IMR-90 (cell line): ENCODE measurements at places on chromosomes 7 and 10. TPM values are rescaled to one million over a fixed set of nuclear protein-coding genes. Genes with fewer than 3 reads are reported as not detected.
A peak's percentile ranks its signal among the peaks of the same experiment; 100 is the strongest.

DNA sequence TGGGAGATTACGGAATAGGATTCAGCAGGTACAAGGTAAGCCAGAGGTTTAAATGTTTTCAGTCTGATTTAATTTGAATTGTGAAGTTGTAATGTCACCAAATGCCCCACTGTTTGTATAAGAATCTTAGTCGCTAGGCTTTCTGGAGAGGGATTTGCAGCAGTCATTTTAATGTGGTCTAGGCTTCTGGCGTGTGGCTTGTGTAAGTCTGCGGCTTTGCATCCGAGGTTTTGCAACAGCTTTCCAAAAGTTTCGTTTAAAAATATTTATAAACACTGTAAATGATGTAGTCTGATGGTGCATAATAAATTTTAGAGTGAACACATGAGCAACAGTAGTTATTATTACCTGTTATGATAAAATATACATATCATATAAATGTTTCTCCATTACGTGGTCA is 26.1 kb upstream of the BHLHA15 start:
- no peaks in the 10 kb centered on the region for H3K27me3 ChIP-seq
- no peak overlapping the region for H3K4me3 ChIP-seq
- H3K4me1 ChIP-seq = peaks cover 3% of the 10 kb centered on the region
- H3K36me3 ChIP-seq = 0 out of 2 replicates have a peak, but pooled peaks cover 2% of the 10 kb centered on the region

Gene PRLHR
- not detected in 2 replicates for total RNA-seq

Gene SLIT1
- total RNA-seq = under 0.01 TPM in 1 of 2 replicates, not detected in the other

Gene SORCS3
- total RNA-seq = not detected in 2 replicates

DNA sequence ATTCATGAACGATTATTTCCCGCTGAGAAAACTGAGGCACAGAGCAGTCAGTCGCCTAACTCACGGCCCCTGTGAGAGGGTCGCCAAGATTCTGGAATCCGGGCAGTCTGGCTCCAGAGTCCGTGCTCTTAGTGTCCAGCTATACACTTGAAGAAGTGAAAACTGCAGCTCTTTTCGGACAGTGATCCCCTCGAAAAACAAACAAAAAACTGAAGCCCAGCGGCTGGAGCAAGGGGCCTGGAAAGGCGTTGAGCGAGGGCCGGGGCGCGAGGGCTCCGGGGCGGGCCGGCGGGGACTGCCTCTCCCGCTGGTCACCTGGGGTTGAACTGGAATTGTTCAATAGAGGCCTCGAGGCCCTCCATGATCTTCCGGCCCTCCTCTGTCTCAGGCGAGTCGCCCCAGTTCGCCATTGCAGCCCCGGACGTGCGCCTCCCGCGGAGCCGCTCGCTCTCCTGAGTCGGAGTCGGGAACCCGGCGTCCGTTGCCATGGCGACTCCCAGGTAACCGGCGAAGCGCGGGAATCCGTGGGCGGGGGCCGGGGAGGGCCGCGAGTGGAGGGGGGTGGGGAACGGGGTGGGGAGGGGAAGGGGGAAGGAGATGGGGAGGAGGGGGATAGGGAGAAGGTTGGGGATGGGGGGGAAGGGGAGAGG is 881 bp downstream of the C10orf67 start:
- H3K4me1 ChIP-seq = peaks cover 3% of the 10 kb centered on the region
- no peaks in the 10 kb centered on the region for H3K27me3 ChIP-seq
- peak overlapping the region; percentile 54 for H3K4me3 ChIP-seq
- H3K36me3 ChIP-seq = no peaks in the 10 kb centered on the region
- peak overlapping the region; percentile 5; the same call in 1 of the 2 replicates for H3K27ac ChIP-seq

Gene GPR85
- 5.0 and 5.4 TPM in 2 replicates for total RNA-seq

Gene LEP
- not detected in 2 replicates for total RNA-seq

DNA sequence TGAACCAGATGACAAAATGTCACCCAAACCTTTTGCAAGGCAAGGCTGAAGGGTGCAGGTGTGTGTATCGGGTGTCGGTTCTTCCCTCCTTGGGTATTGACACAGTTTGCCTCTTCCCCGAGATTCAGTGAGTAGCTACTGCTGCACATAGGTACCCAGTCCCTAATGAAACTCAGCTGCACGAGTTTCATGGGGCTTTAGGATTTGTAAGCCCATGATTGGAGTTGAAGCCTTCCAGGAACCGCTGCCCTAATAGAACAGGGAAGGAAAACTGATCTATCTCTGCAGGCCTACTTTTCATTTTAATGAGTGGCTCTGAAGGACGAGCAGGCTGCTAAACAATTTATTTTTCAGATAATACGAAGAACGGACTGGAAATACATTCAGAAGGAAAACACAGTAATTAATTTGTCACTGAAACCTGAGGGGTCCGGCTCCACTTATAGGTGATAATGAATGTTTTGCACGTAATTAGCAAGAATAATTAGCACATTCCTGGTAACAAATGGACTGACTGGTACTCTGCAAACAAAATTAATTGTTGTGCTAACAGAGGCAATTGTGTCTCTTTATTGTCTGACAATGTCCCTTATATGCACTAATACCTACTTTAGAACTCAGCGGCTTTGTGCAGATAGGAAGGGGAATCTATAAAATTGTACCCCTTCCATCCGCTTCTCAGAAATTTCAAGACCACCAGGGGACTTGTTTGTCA is 49.6 kb upstream of the FZD8 start:
- peaks cover 42% of the 10 kb centered on the region for H3K27me3 ChIP-seq
- H3K4me3 ChIP-seq = no peak overlapping the region
- DNase-seq = no peak
- H3K36me3 ChIP-seq = no peaks in the 10 kb centered on the region

Gene XRCC2
- 3.6 and 5.6 TPM in 2 replicates for total RNA-seq

Gene HTR7
- 0.56 and 0.72 TPM in 2 replicates for total RNA-seq

- no peak overlapping the region for H3K27ac ChIP-seq
- H3K4me1 ChIP-seq = peaks cover 5% of the 10 kb centered on the region
- no peaks in the 10 kb centered on the region for H3K27me3 ChIP-seq
- H3K4me3 ChIP-seq = no peak overlapping the region
- no peak for DNase-seq
- peaks cover 2% of the 10 kb centered on the region for H3K36me3 ChIP-seq
Measured at GRCh38 chr7:23356168-23356567, 57.0 kb downstream of the MALSU1 start.

DNA sequence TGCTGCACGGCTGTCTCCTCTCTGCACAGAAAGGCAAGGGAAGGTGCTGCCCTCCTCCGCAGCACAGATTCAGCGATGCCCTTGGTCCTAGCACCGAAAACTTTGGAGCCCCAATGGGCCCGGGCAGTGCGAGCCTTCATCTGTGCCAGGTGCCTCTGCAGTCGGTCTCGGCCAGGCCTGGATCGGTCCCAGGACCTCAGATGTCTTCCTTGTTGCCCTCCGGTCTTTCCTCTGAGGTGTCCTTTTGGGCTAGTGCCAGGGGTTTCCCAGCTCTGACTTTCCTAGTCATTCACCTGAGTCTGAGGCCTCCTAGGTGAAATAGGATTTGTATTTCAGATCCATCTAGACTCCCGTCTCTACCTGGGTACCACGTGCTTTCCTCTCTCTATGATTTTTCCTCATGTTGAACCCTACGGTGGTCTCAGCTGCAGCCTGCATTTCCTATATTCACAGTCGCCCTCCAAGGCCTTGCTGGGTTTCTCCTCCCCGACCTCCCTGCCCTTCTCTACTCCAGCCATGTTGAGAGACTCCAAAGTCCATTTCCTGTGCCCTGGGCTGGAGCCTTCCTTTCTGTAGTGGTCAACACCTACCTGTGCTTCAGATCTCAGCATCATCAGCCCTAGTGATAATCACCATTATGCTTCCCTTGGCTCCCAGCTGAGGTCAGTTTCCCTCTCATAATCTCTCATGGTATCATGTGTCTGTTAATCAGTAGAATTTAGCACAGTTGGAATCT is 92.0 kb upstream of the PRSS58 start:
- peaks cover 17% of the 10 kb centered on the region for H3K27me3 ChIP-seq
- no peaks in the 10 kb centered on the region for H3K36me3 ChIP-seq
- H3K27ac ChIP-seq = no peak overlapping the region
- no peak for DNase-seq
- no peak overlapping the region for H3K4me3 ChIP-seq
- no peaks in the 10 kb centered on the region for H3K4me1 ChIP-seq

Gene TMEM196
- not detected in 2 replicates for total RNA-seq

GRCh38 chr10:6667679-6668270 is 87.7 kb upstream of the PRKCQ start:
- no peaks in the 10 kb centered on the region for H3K4me1 ChIP-seq
- peak; percentile 43 for DNase-seq
- H3K36me3 ChIP-seq = no peaks in the 10 kb centered on the region
- no peak overlapping the region for H3K4me3 ChIP-seq
- H3K27ac ChIP-seq = no peak overlapping the region

GRCh38 chr10:14102056-14102455 is 228.7 kb downstream of the FRMD4A start:
- H3K27ac ChIP-seq = no peak overlapping the region
- no peaks in the 10 kb centered on the region for H3K36me3 ChIP-seq
- H3K4me3 ChIP-seq = no peak overlapping the region
- H3K4me1 ChIP-seq = no peaks in the 10 kb centered on the region

DNA sequence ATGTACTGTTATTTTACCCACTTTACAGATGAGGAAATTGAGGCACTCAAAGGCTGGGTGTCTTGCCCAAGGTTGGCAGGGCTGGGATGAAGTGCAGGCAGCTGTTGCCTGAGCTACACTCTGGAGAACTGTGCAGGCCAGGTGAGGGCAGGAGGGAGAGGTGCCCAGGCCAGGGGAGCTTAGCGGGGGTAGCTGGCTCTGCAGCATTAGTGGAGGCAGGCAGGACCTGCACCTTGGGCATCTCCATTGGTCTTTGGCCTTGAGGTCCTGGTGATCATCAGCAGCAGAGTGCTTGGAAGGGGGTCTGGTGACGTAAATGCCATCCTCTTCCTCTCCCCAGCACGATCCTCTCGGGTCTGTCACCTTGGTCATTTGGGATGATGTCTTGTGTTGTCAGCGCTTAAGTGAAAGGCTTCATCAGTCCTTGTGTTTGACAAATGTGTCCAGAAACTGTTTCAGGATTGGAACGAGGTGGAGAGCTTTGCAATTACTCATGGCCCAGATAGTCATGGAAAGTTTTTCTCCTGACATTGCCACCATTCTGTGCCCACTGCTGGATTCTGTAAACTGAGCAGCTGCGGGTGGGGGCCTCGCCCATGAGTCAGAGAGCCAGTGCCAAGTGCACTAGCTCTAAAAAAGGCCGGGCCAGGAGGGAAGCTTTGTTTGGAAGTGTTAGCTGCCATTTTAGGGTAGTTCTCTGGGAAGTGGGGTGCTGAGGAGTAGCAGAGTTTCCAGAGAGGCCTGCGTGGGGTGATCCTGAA is 47.6 kb downstream of the TSPAN15 start:
- no peak for DNase-seq
- H3K27me3 ChIP-seq = peaks cover 68% of the 10 kb centered on the region
- no peaks in the 10 kb centered on the region for H3K4me1 ChIP-seq
- no peak overlapping the region for H3K27ac ChIP-seq
- H3K4me3 ChIP-seq = no peak overlapping the region
- H3K36me3 ChIP-seq = no peaks in the 10 kb centered on the region

DNA sequence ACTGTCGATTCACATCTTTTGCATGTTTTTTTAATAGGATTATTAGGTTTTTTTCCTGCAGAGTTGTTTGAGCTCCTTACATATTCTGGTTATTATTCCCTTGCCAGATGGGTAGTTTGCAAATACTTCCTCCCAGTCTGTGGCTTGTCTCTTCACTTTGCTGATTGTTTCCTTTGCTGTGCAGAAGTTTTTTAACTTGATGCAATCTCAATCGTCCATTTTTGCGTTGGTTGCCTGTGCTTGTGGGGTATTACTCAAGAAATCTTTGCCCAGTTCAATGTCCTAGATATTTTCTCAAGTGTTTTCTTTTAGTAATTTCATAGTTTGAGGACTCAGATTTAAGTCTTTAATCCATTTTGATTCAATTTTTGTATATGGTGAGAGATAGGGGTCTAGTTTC is 95.4 kb downstream of the TBXAS1 start:
- H3K36me3 ChIP-seq = no peaks in the 10 kb centered on the region
- no peaks in the 10 kb centered on the region for H3K27me3 ChIP-seq
- no peak overlapping the region for H3K27ac ChIP-seq
- no peaks in the 10 kb centered on the region for H3K4me1 ChIP-seq

GRCh38 chr10:95505084-95505610 is 56.0 kb downstream of the SORBS1 start:
- no peak overlapping the region for H3K4me3 ChIP-seq
- no peaks in the 10 kb centered on the region for H3K36me3 ChIP-seq

DNA sequence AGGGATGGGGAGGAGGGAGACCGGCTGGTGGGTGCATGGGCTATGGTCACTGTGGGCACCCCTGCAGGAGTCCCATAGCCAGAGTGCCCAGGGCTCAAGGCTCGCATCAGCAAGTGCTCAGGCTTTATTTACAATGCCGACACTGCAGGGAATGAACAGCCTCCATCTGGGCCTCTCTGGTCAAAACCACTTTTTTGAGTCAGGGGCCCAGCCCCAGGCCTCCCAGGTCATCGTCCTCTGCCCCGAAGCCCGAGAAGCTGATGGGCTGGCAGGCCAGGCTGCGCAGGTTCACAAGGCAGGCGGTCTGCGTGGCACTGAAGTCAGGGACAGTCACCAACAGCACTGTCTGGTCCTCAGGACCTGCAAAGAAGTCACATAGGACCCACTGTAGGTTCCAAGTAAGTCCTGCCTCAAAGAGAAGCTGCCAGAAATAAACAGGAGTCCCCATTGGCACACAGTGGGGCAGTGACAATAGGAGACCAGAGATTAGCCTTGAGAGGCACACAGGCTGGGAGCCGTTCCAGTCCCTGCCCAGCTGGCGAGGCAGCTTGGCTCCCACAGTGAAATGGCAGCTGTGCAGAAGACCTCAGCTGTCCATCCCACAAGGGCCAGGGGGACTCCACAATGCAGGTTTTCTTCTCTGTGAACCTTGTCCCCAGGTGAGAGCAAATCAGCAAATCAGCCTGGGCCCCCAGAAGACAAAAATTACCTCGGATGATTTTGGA is 8.6 kb downstream of the POLD2 start:
- no peaks in the 10 kb centered on the region for H3K27me3 ChIP-seq
- H3K4me1 ChIP-seq = no peaks in the 10 kb centered on the region
- peaks cover 36% of the 10 kb centered on the region for H3K36me3 ChIP-seq
- H3K27ac ChIP-seq = no peak overlapping the region
- H3K4me3 ChIP-seq = no peak overlapping the region

Gene FKBP6
- not detected in 2 replicates for total RNA-seq

Gene FAM221A
- total RNA-seq = 1.1 and 1.4 TPM in 2 replicates

DNA sequence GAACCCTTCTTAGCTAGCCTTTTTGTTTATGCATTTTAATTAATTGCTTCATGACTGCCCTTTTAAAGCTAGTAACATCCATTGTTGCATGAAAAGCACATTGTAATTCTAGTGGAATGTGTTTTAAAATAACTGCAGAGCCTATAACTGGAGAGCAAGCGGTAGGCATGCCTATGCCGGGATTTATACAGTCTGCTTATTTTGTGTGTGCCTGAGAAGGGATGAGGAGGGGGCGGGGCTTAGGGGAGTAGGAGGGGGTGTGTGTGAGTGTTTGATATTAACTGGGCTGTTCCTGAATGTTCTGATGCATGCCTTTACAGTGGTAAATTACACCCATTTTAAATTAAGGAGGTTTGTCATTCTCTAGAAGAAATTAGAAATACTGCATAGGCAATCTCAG is 208.1 kb downstream of the TCF7L2 start:
- H3K4me1 ChIP-seq = peaks cover 7% of the 10 kb centered on the region
- peak overlapping the region; percentile 48; the same call in 1 of the 2 replicates for H3K27ac ChIP-seq
- H3K4me3 ChIP-seq = no peak overlapping the region
- DNase-seq = peak; percentile 44
- H3K36me3 ChIP-seq = peaks cover 52% of the 10 kb centered on the region
- no peaks in the 10 kb centered on the region for H3K27me3 ChIP-seq

GRCh38 chr10:96585736-96586418 is 935 bp downstream of the TM9SF3 start:
- H3K36me3 ChIP-seq = no peaks in the 10 kb centered on the region
- H3K27me3 ChIP-seq = no peaks in the 10 kb centered on the region
